Nucleus accumbens (tissue), 56 donors: ENCODE measurements at places on chromosomes 6 and 20.

GRCh38 chr20:23087587-23088251 is 1.6 kb upstream of the CD93 start:
- no peak for DNase-seq

DNA sequence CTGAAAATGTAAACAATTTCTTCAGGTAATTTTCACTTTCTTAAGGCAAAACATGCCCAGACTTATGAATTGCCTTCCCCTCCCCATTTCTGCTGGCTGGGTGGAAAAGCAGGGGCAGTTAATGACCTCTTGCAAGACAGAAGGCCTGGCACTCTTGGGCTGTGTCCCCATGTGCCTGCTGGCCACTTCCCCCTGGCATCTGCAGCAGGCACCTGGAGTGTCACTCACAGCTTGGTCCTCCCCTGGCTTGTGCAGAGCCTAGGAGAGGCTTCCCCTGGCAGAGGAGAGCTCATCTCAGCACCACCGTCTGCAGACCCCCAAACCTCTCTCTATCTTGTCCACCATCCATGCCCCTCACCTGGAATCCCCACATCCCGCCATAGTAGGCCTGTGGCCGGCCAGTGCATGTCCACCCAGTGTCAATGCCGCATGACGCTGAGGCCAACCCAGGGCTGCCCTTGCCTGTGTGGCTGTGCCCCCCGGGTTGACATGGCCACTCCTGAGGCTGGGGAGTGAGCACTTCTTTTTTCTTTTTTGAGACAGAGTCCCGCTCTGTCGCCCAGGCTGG is 83.5 kb upstream of the SLC22A23 start:
- DNase-seq = no peak

GRCh38 chr6:104606361-104606760 is 253.4 kb downstream of the HACE1 start:
- no peak for DNase-seq

DNA sequence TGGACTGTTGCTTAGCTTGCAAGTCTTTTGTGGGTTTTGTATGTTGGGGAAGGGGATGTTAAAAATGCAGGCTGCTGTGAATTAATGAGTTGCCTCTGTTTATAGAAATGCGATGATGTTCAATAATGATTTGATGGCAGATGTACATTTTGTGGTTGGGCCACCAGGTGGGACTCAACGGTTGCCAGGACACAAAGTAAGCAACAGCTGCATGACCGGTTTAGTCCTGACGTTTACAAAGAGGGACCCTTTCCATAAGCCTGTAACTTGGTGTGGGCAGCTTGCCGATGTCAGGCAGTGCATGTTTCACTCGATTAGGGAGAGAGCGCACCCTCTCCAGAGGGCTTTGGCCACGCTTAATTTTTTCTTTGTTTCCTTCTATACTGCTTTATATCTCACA is 1.3 kb downstream of the BTBD3 start:
- DNase-seq = no peak

DNA sequence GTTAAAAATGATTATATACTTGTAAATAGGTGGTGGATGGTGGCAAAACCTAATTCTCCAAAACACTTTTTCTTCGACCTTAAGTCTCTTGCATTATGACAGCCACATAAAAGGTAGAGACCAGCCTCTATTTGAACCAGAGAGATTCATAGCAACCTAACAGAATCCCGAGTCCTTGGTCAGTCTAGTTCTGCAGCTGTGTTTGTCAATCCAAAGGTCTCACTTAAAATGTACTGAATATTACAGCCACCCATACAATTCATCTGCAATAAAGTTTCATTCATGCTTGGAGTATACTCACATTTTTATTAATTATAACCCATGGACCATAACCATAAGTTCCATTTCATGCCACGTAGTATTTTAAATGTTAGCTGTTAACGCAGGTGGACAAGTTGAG is 87.2 kb downstream of the EPM2A start:
- DNase-seq = no peak

DNA sequence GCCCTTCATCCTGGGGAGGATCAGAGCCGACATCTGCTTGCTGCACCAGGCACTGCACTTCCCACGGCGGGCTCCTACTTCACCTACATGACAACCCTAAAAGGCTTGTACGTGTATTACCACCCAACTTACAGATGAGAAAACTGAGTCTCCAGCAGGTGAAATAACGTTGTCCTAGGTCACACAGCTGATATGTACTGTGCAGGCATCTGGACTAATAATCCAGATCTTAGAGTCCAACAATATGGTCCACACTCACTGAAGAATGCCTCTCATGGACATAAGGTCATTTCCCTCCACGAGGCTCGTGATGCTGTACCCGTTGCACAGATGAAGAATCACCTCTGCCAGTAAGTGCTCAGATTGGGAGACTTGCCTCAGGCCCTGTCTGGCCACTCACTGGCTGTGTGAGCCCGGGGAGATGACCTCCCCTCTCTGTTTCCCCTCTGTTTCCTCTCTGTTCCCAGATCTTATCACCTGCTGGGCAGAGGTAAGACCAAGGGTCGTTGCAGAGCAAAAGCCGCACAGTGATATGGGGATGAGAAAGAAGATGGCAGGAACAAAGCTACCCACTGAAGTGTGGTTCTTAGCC is 32.1 kb downstream of the TGM2 start:
- DNase-seq = no peak

- no peak for DNase-seq
Measured at GRCh38 chr6:102736941-102737368, 1343.4 kb downstream of the GRIK2 start.

DNA sequence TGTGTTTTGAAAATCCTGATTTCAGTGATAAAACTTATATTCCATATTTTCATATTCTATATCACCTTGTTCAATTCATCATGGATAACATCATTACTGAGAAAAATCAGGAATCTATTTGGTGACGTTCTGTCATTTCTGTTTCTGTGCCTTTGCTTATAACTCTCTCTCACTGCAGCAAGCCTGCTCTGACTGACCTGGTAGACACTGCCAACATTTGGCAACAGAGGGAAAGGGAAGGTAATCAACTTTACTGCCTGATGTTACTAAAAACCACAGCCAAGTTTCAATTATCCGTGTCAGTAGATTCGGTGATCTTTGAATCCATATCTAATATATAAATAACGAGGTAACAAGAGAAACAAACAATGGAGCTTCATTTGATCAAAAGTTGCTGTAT is 501.9 kb downstream of the LMBRD1 start:
- no peak for DNase-seq

GRCh38 chr6:158737082-158737709 is 82.0 kb downstream of the EZR start:
- DNase-seq = no peak

- no peak for DNase-seq
Measured at GRCh38 chr20:62782893-62783278, 13.4 kb upstream of the MRGBP start.

DNA sequence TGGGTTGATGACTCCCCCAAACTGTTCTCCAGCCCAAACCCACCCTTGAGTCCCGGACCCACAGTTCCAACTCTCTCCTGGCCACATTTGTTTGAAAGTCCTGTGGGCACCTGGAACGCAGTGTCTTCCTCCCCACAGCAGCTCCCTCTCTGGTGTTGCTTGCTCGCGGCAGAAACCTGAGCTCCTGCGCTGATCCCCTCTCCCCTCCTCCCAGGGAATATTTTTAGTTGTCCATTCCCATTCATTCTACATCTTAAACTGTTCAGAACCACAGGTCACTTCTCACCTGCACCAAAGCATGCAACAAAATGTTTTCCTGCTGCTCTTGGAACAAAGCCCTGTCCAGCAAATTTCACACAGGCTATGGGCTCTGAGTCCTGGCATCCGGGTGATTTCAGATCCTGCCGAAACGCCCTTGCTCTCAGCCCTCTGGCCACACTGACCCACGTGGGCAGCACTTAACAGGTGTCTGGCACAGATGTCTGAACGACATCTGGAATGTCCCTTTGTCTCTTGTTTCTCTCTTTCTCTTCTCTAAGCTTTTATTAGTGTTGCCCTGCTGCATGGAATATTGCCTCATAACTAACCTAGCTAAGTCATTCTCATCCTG is 27.0 kb upstream of the PMEPA1 start:
- DNase-seq = no peak

GRCh38 chr20:18857640-18858039 is 44.1 kb downstream of the SCP2D1 start:
- no peak for DNase-seq

- no peak for DNase-seq
Measured at GRCh38 chr20:1154691-1155090, 30.1 kb downstream of the TMEM74B start.

- no peak for DNase-seq
Measured at GRCh38 chr20:40144581-40144980, 544.5 kb downstream of the MAFB start.

DNA sequence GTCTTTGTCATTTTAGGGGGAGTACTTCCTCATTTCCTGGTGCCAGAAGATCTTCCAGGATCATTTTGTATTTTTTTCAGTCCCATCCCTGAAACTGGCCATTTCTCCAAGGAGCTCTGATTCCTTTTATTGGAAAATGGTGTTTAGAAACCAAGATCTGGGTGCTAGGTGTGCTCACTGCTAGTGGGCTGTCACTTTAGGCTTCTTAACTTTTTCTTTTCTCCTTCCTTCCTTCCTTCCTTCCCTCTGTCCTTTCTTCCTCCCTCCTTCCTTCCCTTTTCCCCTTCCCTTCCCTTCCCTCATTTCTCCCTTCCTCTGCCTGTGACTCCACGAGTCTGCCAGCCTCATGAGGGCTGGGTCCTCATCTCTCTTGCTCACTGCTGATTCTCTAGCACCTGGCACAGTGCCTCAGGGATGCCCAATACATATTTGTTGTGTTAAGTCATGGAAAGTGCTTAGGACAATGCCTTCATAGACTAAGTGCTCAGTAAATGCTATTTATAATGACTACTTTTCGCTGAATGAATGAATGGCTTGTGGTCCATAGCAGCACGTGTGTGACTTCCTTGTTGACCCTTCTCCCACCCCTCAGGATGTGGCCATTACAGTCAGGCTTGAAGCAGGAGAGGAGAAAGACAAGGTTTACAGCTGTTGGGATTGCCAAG is 36.9 kb downstream of the APCDD1L start:
- DNase-seq = no peak

- DNase-seq = no peak
Measured at GRCh38 chr6:106273087-106273486, 52.5 kb downstream of the ATG5 start.

DNA sequence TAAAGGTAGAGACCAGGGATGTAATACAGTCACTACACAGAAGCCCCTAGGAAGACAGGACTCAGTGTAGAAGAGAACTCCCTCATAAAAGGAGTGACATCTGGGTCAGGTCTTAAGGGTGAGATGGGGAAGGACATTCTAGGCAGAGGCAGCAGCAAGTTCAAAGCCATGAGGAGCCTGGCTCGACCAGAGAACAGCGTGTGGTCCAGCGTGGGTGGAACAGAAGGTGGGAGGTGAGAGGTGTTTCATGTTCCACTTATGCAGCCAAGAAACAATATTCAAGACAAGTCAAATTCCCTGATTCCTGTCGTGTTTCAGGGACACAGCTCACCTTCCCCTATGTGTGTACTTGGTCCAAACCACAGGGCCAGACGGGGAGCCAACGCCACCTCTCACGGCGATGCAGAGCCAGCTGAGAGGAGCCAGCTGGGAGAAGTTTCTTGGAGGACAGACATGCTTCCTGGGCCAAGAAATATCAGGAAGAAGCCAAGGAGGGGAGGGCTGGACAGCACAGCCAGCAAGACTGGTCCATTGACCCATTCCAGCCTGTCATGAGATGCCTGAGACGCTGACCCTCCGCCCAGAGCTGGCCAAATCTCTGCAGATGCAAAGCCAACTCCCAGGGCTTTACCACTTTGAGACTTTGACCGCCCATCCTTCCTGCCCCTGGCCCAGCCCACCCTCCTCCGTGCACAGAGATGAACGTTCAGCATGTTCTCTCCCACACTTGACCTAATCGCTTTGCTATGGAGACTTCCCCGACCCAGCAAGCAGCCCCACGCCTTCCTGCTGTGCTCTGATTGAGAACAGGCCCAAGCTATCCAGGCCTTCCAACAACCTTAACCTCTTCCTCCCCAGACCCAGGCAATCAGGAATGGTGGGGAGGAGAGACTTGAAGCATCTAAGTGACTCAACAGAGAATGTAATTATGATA is 113.8 kb downstream of the PRND start:
- DNase-seq = no peak

DNA sequence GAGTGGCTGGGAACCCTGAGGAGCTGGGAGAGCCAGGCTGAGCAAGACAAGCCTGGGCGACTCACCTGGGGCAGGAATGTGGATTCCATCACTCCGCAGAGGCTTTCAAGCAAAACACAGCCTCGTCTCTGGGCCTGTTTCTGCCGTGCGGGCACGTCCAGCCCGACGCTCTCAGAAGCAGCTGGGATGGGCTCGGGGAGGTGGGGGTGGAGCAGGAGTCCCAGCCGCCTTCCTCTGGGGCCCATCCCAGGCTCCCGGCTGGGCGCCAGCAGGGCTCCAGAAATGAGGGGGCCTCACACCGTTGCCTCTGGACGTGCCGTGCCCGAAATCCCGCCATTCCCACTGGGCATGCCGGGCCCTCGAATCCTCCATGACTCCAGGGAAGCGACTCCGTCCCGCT is 8.7 kb upstream of the RPS21 start:
- DNase-seq = no peak

- DNase-seq = no peak
Measured at GRCh38 chr20:63652192-63652980, 838 bp downstream of the STMN3 start.

GRCh38 chr20:49680484-49680883 is 33.2 kb downstream of the B4GALT5 start:
- DNase-seq = no peak

DNA sequence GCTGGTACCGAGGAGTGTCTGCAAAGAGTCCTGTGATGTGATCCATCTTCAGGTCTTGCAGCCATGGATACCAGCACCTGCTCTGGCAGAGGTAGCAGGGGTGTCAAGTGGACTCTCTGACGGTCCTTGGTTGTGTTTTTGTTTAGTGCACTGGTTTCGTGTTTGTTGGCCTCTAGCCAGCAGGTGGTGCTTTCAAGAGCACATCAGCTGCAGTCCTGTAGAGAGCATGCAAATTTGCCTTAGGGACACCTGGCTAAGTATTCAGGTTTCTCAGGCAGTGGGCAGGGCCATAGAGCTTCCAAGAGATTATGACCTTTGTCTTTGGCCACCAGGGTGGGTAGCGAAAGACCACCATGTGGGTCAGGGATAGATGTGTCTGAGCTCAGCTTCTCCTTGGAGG is 14.5 kb upstream of the RGS17 start:
- no peak for DNase-seq

- DNase-seq = no peak
Measured at GRCh38 chr6:37033819-37034795, 28.7 kb downstream of the FGD2 start.

DNA sequence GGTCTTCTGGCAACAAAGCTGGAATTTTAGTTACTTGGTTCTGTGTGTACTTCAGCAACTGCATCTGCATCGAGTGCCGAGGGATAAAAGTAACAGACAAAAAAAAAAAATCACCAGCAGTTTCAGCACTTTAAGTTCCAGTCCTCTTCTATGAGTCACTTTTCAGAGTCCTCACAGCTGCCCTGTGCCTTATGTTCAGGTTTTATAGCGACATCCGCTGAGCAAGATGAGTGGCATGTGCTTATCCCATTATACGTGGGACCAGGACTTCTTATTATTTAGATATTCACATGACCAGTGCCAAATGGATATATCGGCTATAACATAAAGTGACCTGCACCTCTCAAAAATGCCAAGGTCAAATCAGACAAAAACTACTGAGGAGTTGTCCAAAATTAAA is 242.9 kb downstream of the FOXA2 start:
- no peak for DNase-seq
